ENCODE measurements at places on chromosomes 5 and 9.

DNA sequence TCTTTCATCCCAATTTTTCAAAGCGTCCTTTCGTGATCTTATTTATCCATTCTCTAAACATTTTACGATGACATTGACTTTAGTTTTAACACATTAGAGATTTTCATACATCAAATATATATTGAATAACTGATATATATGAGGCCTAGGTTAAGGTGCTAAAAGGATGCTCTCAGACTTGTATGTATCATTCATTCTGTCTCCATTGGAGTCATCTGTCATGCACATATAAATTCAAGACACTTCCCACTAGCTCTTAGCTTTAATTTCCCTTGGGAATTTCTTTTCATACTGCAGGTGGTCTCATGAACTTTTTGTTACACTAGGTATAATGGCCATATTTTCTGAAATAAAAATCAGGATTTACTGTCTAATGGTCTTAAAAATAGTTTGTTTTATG lies 635.8 kb upstream of the C9orf72 start:
- DNase-seq: no peak

- DNase-seq: no peak
These were observed 6.6 kb downstream of the ISL1 start for GRCh38 chr5:51389577-51390463.

- DNase-seq: no peak
These were observed 552.8 kb upstream of the ST8SIA4 start for GRCh38 chr5:101455851-101456250.

DNA sequence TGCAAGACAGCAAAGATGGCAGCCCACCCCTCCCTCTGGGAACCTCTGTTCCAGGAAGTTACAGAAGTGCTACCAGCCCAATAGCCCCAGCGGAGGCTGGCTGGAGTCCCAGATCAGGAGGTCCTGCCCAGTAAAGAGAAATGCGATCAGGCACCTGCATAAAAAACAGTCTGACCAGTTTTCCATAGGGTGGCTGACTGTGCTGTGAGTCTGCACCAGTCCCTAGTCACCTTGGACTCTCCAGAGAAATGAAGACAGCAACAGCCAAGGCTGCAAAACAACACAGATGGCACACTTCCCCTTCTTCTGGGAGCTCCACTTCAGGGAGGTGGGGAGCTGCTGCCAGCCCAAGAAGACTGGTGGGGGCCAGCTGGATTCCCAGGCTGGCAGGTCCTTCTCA lies 265.5 kb upstream of the PCSK5 start:
- DNase-seq: no peak
